NCI-H187 (cell line): ENCODE measurements at places on chromosomes 13 and 19.

DNA sequence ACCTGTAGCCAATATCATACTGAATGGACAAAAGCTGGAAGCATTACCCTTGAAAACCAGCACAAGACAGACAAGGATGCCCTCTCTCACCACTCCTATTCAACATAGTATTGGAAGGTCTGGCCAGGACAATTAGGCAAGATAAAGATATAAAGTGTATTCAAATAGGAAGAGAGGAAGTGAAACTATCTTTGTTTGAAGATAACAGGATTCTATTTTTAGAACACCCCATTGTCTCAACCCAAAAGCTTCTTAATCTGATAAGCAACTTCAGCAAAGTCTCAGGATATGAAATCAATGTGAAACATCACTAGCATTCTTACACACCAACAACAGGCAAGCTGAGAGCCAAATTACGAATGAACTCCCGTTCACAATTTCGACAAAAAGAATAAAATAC, 17.8 kb upstream of the CCNA1 start:
- no peak for DNase-seq

- no peak for DNase-seq
Measured at GRCh38 chr19:49790866-49791265, 22.2 kb downstream of the FUZ start.

GRCh38 chr13:24288870-24289269, 20.5 kb upstream of the C1QTNF9 start:
- DNase-seq, result no peak

DNA sequence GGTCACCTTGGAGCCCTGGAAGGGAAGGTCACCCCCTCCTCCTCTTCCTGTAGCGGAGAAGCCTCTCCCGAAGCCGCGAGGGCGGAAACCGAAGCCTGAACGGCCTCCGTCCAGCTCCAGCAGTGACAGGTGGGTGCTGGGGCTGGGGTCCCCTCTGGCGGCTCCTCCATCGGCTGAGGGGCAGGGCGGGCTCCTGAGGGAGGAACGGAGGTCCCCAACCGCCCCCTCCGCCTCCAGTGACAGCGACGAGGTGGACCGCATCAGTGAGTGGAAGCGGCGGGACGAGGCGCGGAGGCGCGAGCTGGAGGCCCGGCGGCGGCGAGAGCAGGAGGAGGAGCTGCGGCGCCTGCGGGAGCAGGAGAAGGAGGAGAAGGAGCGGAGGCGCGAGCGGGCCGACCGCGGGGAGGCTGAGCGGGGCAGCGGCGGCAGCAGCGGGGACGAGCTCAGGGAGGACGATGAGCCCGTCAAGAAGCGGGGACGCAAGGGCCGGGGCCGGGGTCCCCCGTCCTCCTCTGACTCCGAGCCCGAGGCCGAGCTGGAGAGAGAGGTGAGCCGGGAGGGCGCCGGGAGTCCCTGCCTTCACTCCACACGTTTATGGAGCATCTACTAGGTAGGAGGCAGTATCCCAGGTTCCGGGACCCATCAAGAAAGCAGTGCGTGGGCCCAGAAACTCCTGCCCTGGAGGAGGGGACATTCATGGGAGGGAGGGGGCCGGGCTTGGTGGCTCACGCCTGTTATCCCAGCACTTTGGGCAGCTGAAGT, 22.0 kb downstream of the HDGFL2 start:
- DNase-seq, result no peak

- no peak for DNase-seq
Measured at GRCh38 chr13:54234607-54235006, 1206.0 kb downstream of the OLFM4 start.

- no peak for DNase-seq
Measured at GRCh38 chr13:100040196-100040595, 48.7 kb upstream of the PCCA start.

GRCh38 chr13:72804301-72804700, 22.4 kb downstream of the PIBF1 start:
- DNase-seq, result no peak

DNA sequence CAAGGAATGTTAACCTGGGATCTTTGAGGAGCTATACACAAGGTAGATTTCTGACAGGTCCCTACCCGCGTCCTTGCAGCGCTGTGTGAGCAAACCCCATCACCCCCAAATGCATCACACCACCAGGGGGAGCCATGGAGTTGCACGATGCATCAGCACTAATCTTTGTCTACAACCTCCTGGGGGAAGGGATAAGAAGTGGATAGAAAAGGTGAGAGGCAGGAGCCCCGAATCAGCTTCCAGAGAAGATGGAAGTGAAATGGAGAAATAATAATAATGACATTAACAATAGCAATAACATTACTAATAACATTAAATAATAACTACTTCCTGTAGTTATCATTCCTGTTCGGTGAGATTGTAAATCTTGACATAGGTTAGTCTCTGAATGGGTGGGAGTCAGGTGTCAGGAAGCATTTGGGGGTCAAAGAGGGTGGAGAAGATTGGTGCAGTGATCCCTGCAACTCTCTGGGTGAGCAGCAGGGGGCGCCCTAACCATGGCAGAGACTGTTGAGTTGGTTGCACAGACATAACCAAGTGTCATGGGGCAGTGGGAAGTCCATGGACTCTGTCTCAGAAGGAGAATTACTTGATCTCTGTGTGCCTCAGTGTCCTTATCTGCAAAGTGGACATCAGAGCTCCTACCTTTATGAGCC, 16.5 kb downstream of the SIGLEC7 start:
- peak; percentile 8 for DNase-seq

DNA sequence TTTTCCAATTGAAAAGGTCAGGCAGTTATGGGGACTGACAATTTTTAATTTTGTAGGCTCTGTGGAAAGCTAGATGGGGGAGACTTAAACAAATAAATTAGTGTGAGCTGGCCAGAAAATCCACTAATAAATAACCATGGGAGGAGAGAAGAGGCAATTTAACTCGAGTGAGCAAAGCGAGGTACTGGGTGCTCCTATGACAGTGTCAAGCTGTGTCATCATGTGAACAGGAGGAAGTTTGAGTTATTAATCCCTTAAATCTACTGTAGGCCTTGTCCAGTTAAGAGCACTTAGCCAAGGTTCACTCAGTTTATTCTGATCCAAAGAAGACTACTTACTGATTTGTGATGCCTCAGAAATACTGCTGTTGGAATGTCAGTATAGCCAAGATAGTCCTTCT, 122.8 kb downstream of the OXGR1 start:
- DNase-seq, result no peak

GRCh38 chr19:54302257-54302656, 10.7 kb downstream of the LILRA5 start:
- DNase-seq, result no peak

DNA sequence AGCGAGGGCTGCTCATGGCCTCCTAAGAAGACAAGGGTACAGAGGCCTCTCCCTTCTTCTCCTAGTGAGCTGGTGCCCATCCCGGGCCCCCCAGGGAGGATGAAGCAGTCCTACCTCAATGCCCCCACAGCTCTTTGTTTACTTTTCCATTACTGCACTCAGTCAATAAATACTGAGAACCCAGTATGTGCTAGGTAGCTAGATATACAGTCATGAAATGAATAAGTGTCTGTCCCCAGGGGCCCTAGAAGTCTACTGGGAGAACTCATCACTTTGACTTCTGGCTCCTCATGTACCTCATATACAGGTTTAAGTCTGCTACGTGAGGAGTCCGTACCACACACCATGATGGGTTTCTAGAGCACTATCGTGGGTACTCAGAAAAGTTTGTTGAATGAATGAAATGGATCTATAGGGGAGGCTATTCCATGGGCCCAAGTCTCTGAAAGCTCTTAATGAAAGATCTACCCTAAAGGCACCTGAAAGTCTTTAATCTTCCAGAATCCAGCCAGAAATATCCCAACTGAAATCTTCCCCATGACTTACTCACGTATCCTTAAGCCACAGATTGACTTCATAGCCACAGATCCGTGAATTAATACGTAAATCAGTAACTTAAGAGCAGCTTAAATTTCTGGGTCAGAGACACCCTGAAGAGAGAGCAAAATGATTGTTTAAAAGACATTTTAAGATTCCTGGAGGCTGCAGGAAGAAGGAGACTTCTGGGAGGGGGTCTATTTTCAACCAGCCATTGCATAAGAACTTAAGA, 51.6 kb upstream of the POMP start:
- no peak for DNase-seq

- DNase-seq, result peak; percentile 71
Measured at GRCh38 chr19:45404557-45405434, at the start of gene PPP1R13L. TSS of gene PPP1R13L (minus strand) at chr19:45405069. CDS start at chr19:45398318, 6,751 bp downstream.

GRCh38 chr19:44548736-44549135, 19.3 kb upstream of the CEACAM20 start:
- DNase-seq, result no peak

- DNase-seq, result no peak
Measured at GRCh38 chr13:57346786-57347185, 179.8 kb downstream of the PRR20E start.

GRCh38 chr19:16134510-16134909, 9.0 kb upstream of the HSH2D start:
- DNase-seq, result no peak

GRCh38 chr13:110062777-110063442, 244.0 kb downstream of the COL4A1 start:
- no peak for DNase-seq

DNA sequence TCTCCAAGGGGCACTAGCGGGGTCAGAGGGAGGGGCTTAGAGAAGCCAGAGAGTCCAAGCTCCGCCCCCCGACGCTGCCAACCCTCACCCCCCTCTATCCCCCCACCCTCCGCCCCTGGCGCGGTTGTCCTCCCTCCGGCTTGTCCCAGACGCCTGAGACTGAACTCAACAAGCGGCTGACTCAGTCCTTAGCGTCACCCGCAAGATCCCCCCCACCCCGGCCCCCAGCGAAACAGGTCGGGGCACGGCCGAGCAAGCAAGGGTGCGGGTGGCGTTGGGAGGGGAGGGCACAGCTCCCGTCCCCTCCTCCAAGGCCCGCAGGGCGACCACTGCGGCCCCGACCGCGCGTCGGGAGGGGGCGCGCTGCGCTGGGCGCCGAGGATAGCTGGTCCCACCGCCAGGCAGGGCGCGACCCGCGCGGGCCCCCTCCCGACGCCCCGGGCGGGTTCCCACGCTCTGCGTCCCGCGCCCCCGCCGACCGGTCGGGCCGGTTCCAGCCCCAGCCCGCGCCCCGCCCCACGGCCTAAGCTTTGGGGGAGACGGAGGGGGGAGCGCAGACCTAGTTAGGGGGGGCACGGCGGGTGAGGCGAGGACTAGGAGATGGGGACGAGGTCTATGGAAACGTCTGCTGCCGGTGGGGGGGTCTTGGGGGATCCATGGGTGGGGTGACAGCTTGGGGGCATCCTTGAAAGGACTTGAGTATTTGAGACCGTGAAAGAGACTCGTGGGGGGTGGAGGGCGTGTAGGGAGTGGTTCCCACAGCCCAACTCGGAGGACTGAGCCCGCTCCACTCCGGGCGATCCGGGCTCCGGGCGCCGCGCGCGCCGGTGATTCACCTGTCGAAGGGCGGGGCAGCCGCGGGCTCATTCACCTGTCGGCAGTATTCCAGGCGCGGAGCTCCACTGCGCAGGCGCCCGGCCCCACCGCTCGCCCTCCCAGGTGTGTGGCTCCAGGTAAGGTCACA, 5.1 kb downstream of the NOTCH3 start:
- peak; percentile 68 for DNase-seq

DNA sequence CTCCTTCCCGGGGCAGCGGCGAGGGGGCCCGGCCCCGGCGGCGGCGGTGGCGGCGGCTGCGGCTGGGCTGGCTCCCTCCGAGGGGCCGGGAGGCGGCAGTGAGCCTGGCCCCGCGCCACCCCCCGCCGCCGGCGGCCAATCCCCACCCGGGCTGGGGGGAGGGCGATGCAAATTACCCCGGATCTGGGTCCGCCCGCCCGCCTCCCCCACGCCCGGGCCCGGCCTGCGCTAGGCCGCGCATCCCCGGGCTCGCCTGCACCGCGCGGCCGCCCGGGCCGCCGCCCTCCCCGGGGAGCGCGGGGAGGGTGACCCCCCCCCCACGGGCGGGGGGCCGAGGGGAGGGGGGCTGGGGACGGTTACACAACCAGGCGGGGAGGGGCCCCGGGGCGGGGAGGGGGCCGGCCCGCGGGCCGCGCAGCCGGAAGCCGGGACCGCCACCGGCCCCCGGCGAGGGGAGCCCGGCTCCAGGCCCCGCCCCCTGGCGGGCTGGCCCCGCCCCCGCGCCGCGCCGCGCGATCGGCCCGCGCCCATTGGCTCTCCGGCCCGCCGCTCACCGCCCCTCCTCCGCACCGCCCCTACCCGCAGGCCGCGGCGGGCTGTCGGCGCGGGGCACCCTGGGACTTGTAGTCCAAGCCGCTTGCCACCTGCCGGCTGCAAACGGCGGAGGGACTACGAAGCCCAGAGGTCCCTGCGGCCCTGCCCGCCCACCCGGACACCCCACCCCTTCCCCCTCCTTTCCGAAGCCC, 1.1 kb downstream of the ZBTB7A start:
- DNase-seq, result peak; percentile 80

- DNase-seq, result no peak
Measured at GRCh38 chr19:28010656-28011055, 1202.3 kb downstream of the UQCRFS1 start.

DNA sequence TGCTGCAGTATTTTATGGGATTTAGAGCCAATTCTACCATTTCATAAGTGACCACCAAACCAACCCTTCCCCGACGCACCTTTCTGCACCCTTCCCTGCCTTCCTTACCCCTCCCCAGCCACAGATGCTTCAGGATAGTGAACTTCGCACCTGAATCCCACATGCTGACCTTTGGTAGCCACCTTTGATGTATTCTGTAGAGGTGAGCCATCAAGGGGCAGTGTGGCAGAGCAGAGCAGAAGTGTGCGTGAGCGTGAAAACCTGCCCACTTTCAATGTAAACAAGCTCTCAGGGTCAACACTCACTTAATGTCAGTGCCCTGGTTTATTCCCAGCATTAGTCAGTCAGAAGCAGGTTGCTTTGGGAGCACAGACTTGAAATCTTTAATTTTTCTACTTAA, 107.7 kb downstream of the FRY start:
- no peak for DNase-seq

DNA sequence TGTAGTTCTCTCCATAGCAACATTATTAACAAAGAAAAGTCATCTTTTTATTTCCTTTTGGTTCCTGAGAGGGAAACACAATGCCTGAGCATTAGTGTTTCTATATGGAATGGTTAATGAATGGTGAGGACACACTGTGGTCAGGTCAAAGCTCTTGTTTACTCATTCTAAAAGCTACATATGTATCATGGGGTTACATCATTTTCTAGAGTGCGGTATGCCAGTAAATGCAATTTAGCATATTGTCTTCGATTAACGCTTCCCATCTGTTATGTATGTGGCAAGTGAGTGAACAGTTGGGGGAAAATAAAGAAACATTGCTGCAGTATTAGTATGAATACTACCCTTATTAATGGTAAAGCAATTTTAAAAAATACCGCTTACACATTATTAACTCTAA, 1152.2 kb upstream of the SPRY2 start:
- no peak for DNase-seq

DNA sequence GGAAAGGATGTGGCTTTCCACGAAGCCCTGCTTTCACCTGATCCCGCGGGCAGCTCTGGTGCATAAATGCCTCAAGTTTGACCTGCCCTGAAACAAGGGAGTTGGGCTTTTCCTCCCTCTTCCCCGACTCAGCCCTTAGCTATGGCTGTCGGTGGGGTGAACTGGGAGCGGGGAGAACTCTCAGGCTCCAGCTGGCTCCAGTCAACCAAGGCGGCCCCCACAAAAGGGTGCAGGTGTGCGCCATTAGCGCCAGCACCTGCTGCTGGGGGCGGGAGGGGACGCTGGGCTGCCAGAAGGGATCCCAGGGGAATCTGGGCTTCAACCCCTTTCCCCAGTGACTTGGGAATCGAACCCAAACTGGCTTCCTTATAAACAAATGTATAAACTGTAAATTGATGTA, 7.1 kb upstream of the DHRS12 start:
- peak; percentile 63 for DNase-seq

- no peak for DNase-seq
Measured at GRCh38 chr19:907183-907853, 5.7 kb downstream of the R3HDM4 start.

- DNase-seq, result no peak
Measured at GRCh38 chr13:36158611-36159010, 27.4 kb upstream of the DCLK1 start.

- no peak for DNase-seq
Measured at GRCh38 chr13:100526318-100527000, 62.1 kb downstream of the GGACT start.
